ENCODE measurements at places on chromosomes 12 and 14. TPM values are rescaled to one million over a fixed set of nuclear protein-coding genes. Genes with fewer than 3 reads are reported as not detected.
A peak's percentile ranks its signal among the peaks of the same experiment; 100 is the strongest.

The FOXA1 gene
- not detected for polyA plus RNA-seq

The B4GALNT1 gene
- 0.12 TPM for polyA plus RNA-seq

The HCAR3 gene
- polyA plus RNA-seq: 1.2 TPM

The SYNDIG1L gene
- 0.16 TPM for polyA plus RNA-seq

The ENDOU gene
- polyA plus RNA-seq: 0.03 TPM

The LMO3 gene
- polyA plus RNA-seq: not detected

- no peak overlapping the region for H3K4me3 ChIP-seq
- no peak overlapping the region for H3K27ac ChIP-seq
- no peak for DNase-seq
- no peaks in the 10 kb centered on the region for H3K36me3 ChIP-seq
- H3K27me3 ChIP-seq: no peaks in the 10 kb centered on the region
Measured at GRCh38 chr12:46699986-46700385, 125.8 kb downstream of the SLC38A4 start.

DNA sequence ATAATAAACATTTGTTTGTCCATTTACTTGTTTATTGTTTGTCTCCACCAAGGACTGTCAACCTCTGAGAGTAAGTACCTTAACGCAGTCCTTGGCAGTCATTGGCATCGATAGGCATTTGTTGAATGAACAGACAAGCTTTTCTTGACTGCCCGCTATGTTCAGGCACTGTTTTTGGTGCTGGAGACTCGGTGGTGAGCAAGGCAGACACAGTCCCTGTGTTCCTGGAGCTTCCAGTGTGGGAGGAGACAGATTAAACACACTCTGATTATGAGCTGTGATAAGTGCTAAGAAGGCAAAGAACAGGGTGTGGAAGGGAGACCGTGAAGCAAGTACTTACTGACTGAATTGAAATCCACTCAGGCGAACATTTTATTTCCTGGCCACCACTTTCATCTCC, 1.2 kb downstream of the ATP6V0A2 start:
- H3K4me1 ChIP-seq: peaks cover 23% of the 10 kb centered on the region
- no peak overlapping the region for H3K27ac ChIP-seq
- peak overlapping the region; percentile 83 for H3K4me3 ChIP-seq
- no peaks in the 10 kb centered on the region for H3K27me3 ChIP-seq

GRCh38 chr12:13211191-13211858, 14.8 kb downstream of the EMP1 start:
- H3K36me3 ChIP-seq: no peaks in the 10 kb centered on the region
- peaks cover 4% of the 10 kb centered on the region for H3K4me1 ChIP-seq
- no peak overlapping the region for H3K27ac ChIP-seq
- no peak for DNase-seq
- H3K4me3 ChIP-seq: no peak overlapping the region

- no peak for DNase-seq
- no peak overlapping the region for H3K4me3 ChIP-seq
- no peaks in the 10 kb centered on the region for H3K4me1 ChIP-seq
- H3K36me3 ChIP-seq: no peaks in the 10 kb centered on the region
- H3K27ac ChIP-seq: no peak overlapping the region
Measured at GRCh38 chr14:26138764-26139445, 458.9 kb downstream of the NOVA1 start.

- H3K27ac ChIP-seq: no peak overlapping the region
- no peaks in the 10 kb centered on the region for H3K36me3 ChIP-seq
- no peak overlapping the region for H3K4me3 ChIP-seq
- peaks cover 12% of the 10 kb centered on the region for H3K4me1 ChIP-seq
Measured at GRCh38 chr12:75944097-75944904, 87.3 kb downstream of the PHLDA1 start.

DNA sequence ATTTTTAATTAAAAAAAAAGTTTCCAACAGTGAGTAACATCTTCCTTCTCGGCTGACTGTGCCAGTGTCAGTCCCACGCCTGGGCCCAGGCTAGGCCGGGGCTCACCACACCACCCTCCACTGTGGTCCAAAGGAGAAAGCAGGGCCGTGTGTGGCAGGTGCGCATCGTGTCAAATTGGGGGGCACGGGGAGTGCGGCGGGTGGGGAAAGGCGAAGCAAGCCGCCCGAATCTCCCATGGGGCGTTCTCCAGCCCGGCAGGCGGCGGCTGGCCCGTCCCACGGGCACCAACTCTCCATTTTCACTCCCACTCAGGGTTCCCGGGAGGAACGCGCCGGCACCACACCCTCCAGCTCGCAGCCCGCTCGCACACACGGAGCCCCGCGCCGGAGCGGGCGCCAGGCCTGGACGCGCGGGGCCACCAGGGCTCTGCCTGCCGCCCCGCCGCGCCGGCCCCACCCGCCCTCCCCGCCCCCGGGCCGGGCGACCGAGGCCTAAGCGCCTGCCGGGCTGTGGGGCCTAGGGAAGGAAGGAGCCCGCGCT, 604 bp downstream of the EEA1 start:
- H3K4me1 ChIP-seq: peaks cover 24% of the 10 kb centered on the region
- peak overlapping the region; percentile 41 for H3K4me3 ChIP-seq
- peak; percentile 74 for DNase-seq
- peak overlapping the region; percentile 90 for H3K27ac ChIP-seq

GRCh38 chr14:102726191-102726949, 50.9 kb upstream of the TRAF3 start:
- no peak for DNase-seq
- no peaks in the 10 kb centered on the region for H3K27me3 ChIP-seq
- no peak overlapping the region for H3K27ac ChIP-seq

DNA sequence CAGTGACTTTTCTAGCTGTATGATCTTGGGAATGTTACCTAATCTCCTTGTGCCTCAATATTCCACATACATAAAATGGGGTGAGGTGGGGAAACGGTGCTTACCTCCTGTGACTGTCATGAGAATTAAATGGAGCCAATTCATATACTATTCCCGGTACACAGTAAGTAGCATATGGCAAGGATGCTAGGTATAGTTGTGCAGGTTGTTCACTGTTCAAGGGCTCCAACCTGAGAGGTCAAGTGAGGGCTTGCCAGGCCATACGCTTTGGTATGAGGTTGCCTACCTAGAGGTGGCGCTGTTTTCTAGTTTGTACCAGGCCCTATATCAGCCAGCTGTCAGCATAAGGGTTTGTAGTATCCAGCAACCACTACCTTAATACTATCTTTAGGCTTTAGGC, 3.6 kb upstream of the BATF start:
- no peak overlapping the region for H3K4me3 ChIP-seq
- H3K4me1 ChIP-seq: peaks cover 61% of the 10 kb centered on the region
- DNase-seq: peak; percentile 46

DNA sequence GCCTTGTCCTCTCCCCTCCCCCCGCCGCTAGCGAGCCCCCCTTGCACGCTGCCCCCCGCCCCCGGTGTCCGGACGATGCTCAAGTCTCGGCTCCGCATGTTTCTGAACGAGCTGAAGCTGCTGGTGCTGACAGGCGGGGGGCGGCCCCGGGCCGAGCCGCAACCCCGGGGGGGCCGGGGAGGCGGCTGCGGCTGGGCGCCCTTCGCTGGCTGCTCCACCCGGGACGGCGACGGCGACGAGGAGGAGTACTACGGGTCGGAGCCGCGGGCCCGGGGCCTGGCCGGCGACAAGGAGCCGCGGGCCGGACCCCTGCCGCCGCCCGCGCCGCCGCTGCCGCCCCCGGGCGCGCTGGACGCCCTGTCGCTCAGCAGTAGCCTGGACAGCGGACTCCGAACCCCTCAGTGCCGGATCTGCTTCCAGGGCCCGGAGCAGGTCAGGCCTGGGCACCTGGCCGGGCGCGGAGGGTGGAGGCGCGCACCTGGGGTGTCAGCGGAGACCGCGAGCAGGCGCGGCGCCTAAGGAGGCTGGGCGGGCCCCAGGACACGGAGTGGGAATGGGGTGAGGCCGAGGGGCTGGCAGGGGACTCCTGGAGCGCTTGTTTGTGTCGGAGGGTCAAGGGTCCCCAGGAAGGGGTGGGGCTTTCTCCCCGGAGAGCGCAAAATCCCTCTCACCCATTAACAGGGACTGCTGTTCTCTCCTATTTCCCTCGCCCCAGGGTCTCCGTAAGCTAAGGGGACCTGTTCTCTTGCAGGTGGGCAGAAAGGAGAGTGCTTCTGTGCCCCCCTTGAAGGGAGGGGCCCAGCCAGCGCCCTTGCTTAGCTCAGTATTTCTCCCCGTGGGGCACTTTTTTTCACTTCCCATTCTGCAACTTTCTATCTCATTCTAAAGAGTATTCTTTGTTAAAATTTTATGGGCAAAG, 810 bp downstream of the MARCHF9 start:
- peak overlapping the region; percentile 78 for H3K4me3 ChIP-seq
- no peaks in the 10 kb centered on the region for H3K27me3 ChIP-seq
- H3K27ac ChIP-seq: peak overlapping the region; percentile 78
- H3K4me1 ChIP-seq: peaks cover 44% of the 10 kb centered on the region
- peaks cover 34% of the 10 kb centered on the region for H3K36me3 ChIP-seq

DNA sequence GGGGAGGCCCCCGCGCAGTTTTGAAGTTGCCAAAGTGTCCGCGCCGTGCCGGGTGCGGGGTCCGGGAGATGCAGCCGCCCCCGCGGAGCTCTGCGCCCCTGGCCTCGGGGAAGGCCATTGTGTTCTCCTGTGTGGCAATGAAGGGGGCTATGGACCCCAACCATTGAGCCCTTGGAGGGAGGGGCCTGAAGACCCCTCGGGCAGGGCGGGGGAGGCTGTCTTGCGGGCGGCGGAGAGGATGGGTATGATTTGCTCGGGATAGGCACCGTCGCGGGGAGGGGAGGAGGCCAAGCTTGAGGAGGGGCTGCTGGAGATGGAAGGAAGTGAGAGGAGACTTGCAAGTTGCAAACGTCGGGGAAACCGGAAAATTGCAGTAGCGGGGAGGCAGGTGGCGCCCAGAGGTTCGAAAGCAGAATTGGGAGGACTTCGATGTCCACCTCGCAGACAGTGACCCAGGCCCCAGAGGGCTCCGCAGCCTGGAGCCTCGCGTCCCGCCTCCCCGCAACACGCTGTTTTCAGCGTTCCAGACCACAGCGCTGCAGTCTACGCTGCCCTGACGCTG, 25.4 kb downstream of the BCL11B start:
- no peak overlapping the region for H3K4me3 ChIP-seq
- H3K27ac ChIP-seq: no peak overlapping the region
- DNase-seq: no peak
- H3K36me3 ChIP-seq: no peaks in the 10 kb centered on the region
- H3K27me3 ChIP-seq: peaks cover 39% of the 10 kb centered on the region

Measured in B cell (primary cell).